ENCODE measurements at places on chromosomes 5 and 9.

- DNase-seq = no peak
These were observed 132.5 kb downstream of the OLFM1 start for GRCh38 chr9:135219676-135220600.

DNA sequence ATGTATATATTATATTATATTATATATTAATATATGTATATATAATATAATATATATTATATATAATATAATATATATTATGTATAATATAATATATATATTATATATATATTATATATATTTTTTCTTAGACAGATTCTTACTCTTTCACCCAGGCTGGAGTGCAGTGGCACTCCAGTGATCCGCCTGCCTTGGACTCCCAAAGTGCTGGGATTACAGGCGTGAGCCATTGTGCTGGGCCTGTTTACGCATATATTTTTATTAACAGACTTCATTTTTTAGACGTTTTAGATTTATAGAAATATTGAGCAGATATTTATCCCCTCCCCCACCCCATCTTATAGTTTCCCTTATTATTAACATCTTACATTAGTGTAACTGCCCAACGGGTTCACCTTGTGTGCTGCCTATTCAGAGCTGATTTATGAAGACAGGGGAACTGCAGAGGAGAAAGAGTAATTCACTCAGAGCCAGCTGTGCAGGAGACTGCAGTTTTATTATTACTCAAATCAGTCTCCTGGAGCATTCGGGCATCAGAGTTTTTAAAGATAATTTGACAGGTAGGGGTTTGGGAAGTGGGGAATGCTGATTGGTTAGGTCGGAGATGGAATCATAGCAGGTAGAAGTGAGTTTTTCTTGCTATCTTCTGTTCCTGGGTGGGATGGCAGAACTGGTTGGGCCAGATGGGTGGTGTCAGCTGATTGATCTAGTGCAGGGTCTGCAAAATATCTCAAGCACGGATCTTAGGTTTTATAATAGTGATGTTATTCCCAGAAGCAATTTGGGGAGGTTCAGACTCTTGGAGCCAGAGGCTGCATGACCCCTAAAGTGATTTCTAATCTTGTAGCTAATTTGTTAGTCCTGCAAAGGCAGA is 93.4 kb downstream of the UNC13B start:
- DNase-seq = no peak

DNA sequence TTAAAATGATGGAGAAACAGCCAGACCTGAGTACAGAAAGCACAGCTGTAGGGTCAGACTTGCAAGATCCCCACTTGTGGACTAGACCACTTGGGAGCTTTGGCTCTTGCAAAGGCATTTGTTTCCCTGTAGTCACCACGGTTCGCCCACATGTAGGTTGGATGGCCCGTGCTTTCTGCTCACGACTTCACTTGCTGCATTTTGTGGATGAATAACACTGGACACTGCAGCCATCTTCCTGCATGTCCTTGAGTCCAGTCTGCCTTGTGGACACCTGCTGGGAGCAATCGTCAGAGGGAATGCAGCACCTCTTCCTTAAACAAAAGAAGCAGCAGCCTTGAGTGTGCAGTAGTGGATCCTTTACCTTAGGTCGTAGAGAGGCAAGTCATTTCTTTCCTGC is 372.9 kb upstream of the IRX2 start:
- DNase-seq = no peak

- no peak for DNase-seq
These were observed 41.9 kb downstream of the TMEM215 start for GRCh38 chr9:32825203-32825602.

- no peak for DNase-seq
These were observed 914.4 kb upstream of the ACO1 start for GRCh38 chr9:31470051-31470450.
